ENCODE measurements at places on chromosomes 16 and 17.

- DNase-seq = no peak
Observed at GRCh38 chr17:7845359-7846062, 9.4 kb upstream of the TMEM88 start.

- no peak for DNase-seq
Observed at GRCh38 chr16:51573191-51573590, 422.1 kb upstream of the SALL1 start.

DNA sequence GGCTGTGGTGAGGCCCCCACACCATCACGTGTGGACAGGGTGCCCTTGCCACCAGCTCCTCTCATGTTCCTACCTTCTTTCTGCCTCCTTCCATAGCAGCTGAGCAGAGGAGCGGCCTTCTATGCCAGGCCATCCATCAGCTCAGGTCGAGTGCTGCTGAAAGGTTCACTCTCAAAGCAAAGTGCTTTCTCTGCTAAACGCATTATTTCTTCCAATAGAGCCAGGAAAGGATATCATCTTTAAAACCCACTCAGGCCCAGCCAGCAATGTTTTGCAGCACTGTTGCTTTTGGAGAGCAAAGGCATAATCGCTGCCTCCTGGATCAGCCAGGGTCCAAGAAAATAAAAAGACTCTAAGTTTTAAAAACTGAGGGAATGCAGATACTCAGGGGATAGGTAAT, 54.9 kb upstream of the GPRC5B start:
- DNase-seq = no peak

DNA sequence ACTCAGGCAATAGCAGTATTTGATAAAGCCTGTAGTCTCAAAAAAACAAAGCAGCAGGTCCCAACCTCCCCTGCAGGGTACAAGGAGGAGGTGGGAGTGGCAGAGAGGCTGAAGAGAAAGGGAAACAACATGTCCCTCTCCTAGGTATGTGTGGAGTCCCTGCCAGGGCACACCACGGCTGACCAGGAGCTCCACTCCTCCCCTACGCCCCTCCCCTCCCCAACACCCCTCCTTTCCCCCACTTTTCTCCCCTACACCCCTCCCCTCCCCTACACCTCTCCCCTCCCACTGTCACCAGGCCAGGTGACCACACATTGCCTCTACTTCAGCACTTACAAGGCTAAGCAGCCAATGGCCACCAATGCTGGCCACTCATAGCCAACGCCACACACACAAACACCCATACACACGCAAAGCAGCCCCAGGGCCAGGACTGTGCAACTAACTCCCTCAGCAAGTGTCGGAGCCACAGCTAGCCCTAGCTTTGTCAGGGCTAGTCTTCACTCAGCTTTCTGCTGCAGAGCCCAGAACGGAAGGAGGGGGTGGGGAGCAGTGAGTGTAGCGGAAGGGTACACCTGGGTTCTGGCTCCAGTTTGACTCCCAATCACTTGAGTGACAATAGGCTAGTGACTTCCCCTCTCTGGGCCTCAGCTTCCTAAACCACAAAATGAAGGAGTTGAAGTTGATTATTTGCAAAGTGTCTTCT, 8.2 kb downstream of the CAVIN1 start:
- DNase-seq = no peak

- DNase-seq = no peak
Observed at GRCh38 chr16:50778284-50779163, 36.6 kb downstream of the CYLD start.

DNA sequence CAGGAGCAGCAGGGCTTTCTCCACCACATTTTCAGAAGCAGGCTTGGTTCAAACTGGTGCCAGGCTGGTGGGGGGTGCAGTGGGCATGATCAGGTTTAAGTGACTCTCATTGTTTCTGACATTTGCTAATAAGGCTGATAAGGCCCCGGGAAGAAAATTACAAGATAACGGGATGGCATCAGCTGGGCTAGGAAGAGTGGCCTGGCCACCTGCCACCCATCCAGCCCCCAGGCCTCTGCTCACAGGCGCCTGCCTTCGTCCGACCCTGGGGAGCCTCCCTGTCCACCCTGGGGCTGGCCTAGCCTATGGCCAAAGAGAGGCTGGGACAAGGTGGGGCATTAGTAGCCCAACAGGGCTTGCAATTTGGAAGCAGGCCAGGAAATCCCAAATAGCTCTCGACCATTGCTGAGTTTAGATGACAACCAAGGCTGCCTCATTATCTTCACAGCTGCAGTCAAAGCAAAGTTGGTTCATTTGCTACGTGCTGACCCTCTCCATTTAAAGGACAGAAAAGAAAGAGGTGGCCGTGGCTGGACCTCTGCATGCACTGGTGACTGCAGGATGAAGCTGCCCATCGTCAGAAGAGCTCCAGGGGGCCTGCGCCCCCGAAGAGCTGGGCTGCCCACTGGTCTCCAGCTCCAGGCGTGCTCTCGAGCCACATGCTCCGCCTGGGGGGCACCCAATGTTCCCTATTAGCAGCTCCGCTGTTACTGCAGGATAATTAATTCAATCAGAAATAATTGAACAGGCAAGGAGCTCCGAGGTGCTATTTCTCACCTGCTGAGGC, 44.9 kb downstream of the PEMT start:
- no peak for DNase-seq

GRCh38 chr17:58215685-58216084, 3.4 kb downstream of the MKS1 start:
- no peak for DNase-seq

GRCh38 chr17:71342737-71343136, 778.1 kb upstream of the SOX9 start:
- DNase-seq = no peak

GRCh38 chr17:60134396-60135150, 15.2 kb upstream of the CA4 start:
- peak; percentile 34 for DNase-seq
